ENCODE measurements at places on chromosomes 11 and 22.

- H3K4me1 ChIP-seq = no peaks in the 10 kb centered on the region
- no peaks in the 10 kb centered on the region for H3K36me3 ChIP-seq
- no peak overlapping the region for H3K4me3 ChIP-seq
- no peak for DNase-seq
- H3K27me3 ChIP-seq = peaks cover 10% of the 10 kb centered on the region
Measured at GRCh38 chr11:33588056-33588455, 112.6 kb downstream of the C11orf91 start.

GRCh38 chr11:94060401-94060800 lies 39.2 kb downstream of the HEPHL1 start:
- H3K27ac ChIP-seq = no peak overlapping the region
- no peaks in the 10 kb centered on the region for H3K4me1 ChIP-seq
- H3K27me3 ChIP-seq = peaks cover 25% of the 10 kb centered on the region

GRCh38 chr11:117449111-117449693 lies 121.5 kb downstream of the CEP164 start:
- peaks cover under 1% of the 10 kb centered on the region for H3K27me3 ChIP-seq
- no peak overlapping the region for H3K4me3 ChIP-seq
- no peaks in the 10 kb centered on the region for H3K4me1 ChIP-seq
- peaks cover 4% of the 10 kb centered on the region for H3K36me3 ChIP-seq
- H3K27ac ChIP-seq = no peak overlapping the region

- H3K4me3 ChIP-seq = no peak overlapping the region
- no peak for DNase-seq
- H3K36me3 ChIP-seq = peaks cover 52% of the 10 kb centered on the region
- no peaks in the 10 kb centered on the region for H3K27me3 ChIP-seq
Measured at GRCh38 chr11:74012074-74012809, 3.4 kb upstream of the UCP3 start.

- DNase-seq = no peak
- peaks cover 14% of the 10 kb centered on the region for H3K4me1 ChIP-seq
- H3K36me3 ChIP-seq = no peaks in the 10 kb centered on the region
- H3K27me3 ChIP-seq = peaks cover 54% of the 10 kb centered on the region
- H3K27ac ChIP-seq = no peak overlapping the region
Measured at GRCh38 chr11:33778675-33779074, 4.4 kb upstream of the FBXO3 start.

GRCh38 chr11:48683226-48683720 lies 194.7 kb downstream of the OR4A47 start:
- no peak for DNase-seq
- H3K27ac ChIP-seq = no peak overlapping the region
- H3K4me1 ChIP-seq = no peaks in the 10 kb centered on the region
- no peak overlapping the region for H3K4me3 ChIP-seq
- H3K36me3 ChIP-seq = no peaks in the 10 kb centered on the region
- no peaks in the 10 kb centered on the region for H3K27me3 ChIP-seq

- H3K27me3 ChIP-seq = peaks cover 14% of the 10 kb centered on the region
- H3K27ac ChIP-seq = no peak overlapping the region
- H3K4me3 ChIP-seq = no peak overlapping the region
- no peak for DNase-seq
Measured at GRCh38 chr11:126824035-126824607, 176.4 kb downstream of the KIRREL3 start.

Measured in activated naive CD8-positive, alpha-beta T cell treated with anti-CD3 and anti-CD28 coated beads for 36 hours (primary cell).